ENCODE measurements at places on chromosomes 11 and 22.

DNA sequence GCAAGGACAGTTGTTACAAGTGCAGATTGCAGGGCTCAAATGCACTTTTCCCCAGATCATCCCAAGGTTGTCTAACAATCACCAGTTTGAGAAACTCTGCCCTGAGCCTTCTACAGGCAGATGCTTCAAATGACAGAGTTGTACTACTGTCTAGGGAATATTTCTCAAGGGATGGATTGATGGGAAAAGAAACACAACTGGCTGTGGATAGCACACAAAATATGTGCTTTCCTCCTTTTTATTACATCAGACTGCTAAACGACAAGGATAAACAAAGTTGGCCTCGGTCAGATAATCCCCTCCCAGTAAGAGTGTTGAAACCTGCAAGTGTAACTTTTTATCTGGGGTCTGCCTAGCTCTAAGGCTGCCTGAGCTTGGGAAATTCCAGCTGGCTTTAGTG is 46.6 kb upstream of the SORL1-AS1 start:
- no peak for DNase-seq

DNA sequence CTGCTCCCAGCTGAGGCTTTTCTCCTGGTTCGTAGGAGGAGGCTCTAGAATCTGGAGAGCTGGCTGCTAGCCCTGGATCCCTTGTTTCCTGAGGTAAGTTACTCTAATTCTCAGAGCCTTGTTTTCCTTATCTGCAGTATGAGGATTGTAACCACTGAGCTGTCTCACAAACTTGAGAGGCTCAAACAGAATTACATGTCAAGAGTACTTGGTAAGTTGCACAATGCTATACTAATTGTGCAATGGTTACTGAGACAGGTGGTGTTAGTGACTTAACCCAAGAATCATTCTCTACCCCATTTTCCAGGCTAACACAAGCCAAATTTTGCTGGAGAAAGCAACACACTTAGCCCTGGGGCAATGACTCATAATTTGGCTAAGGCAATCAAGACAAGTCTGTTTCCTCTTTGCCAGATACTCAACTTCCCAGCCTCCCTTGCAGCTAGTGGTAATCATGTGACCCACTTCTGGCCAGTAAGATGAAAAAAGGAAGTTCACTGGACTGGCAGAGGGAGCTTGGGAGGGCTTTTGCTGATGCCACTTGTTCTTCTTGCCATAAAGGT is 348.0 kb downstream of the TENM4 start:
- peak; percentile 97 for DNase-seq

DNA sequence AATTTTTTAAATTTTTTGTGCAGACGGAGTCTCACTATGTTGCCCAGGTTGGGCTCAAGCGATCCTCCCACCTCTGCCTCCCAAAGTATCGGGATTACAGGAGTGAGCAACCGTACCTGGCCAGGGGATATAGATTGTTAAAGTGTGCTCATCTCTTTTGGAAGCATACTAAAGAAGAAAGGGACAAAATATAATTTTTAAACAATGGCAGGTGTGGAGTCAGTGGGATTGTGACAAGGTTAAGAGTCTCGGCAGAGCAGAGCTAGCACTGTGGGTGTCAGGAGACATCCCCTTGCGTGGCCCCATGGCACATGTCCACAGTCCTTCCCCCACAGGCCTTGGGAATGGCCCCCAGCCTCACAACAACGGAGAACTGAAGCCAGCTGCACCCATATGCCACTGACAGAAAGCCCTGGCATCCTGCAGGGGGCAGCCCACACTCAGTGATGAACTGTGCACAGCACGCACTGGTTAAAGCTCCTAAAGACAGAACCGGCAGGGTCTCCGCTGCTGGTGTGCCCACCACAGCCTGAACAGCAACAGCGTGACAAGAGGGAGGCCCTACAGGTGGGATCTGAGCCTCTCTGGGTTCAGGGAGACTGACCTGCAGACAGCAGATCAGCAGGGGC is 29.9 kb downstream of the SERPIND1 start:
- no peak for DNase-seq

- DNase-seq = peak; percentile 6
Observed at GRCh38 chr11:79503028-79503427, 62.2 kb upstream of the TENM4 start.

DNA sequence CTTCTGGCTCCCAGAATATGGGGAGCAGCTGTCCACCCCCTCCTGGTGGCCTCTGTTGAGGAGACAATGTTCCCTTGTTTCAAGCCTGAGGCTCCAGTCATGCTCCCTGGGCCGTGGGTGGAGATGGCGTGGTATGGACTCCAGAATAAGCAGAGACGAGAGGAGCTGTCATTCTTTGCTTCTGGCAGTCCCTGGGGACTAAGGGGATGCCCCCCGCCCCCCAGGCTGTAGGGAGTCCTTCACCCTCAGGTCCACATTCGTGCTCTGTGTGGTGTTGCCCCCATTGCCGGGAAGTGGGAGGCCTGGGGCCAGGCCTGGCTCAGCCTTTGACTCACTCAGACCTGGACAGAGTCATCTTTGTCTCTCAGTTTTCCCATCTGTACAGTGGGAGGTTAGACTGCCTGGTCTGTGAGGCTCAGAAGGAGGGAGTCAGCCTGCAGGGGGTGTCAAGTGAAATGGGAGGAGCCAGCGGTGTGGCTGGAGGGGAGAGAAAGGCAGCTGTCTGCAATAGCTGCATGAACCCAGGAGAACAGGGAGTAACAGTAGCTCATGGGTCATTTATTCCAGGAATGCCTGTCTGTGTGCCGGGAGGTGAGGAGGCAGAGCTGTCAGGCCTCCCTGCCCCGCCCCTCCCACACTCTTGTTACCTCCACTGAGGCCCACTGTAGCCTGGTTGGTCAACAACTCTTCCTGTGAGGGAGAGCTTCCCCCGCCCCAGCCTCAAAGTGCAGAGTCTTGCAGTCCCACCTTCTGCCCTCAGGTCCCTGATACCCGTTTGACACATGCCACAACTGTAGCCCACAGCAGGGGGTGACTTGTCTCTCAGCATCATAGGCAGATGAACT is 6.3 kb downstream of the ARHGEF17 start:
- DNase-seq = no peak

GRCh38 chr11:10352921-10353550 is 48.2 kb downstream of the ADM start:
- no peak for DNase-seq

- DNase-seq = no peak
Observed at GRCh38 chr22:24355574-24355973, 71.8 kb upstream of the ADORA2A start.

DNA sequence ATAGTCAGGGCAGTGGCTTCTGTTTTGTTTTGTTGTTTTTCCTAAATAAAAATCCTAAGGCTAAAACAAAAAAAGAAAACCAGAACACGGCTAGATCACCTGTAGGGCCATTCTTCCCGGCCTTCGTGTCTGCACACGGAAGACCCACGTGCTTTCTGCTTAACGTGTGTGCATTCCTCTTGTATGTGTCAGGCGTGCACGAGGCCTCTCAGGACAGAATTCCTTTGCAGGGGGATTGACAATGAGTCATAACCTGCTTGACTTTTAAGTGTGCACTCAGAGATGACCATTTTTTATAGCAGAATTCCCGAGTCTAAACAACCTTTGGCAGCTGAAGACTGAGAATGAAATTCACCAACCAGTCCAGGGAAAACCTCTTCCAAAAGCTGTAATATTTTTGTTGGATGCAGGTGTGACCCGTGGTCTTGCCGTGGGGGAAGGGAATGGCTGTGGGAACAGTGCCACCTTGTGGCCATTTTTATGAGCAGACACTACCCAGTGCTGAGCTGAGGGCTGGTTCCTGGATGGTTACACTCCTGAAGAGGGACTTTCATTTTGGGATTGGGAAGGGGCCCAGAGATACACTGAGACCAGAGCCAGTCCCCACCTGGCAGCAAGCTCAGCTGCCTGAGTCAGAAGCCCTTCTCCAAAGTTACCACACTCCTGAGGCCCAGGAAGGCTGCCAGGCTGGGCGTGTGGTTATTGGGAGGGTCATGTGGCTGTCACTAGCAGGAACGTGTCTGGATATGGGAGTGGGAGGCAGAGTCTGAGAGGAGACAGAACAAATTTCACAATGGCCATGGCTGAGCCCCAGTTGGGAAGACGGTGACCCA is 35.7 kb upstream of the DKK3 start:
- peak; percentile 91 for DNase-seq

GRCh38 chr11:111449696-111450479 is 62.3 kb downstream of the BTG4 start:
- no peak for DNase-seq

DNA sequence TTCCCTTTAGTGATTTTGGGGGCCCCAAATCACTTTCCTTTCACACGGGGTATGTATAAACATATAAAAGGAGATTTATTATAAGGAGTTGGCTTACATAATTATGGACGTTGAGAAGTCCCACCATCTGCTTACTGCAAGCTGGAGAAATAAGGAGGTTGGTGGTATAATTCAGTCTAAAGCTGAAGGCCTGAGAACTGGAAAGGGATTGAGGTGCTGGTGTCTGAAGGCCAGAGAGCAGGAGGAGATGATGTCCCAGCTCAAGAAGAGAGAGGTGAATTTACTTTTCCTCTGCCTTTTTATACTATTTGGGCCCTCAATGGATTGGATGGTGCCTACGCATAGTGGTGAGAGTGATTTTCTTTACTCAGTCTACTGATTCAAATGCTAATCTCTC is 1.3 kb upstream of the ZNF202 start:
- DNase-seq = no peak

DNA sequence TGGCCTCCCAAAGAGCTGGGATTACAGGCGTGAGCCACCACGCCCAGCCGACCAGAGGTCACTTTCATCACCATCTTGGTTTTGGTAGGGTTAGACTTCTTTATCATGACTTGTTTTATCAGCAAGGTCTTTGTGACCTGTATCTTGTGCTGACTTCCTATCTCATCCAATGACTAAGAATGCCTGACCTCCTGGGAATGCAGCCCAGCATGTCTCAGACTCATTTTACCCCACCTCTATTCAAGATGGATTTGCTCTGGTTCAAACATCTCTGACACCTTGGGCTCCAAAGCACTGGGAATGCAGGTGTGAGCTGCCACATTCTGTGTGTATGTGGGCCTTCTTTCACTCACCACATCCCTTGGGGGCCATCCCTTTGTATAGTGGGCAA is 5.1 kb upstream of the TALDO1 start:
- no peak for DNase-seq
